ENCODE measurements at places on chromosomes 12 and 14.
A peak's percentile ranks its signal among the peaks of the same experiment; 100 is the strongest.

DNA sequence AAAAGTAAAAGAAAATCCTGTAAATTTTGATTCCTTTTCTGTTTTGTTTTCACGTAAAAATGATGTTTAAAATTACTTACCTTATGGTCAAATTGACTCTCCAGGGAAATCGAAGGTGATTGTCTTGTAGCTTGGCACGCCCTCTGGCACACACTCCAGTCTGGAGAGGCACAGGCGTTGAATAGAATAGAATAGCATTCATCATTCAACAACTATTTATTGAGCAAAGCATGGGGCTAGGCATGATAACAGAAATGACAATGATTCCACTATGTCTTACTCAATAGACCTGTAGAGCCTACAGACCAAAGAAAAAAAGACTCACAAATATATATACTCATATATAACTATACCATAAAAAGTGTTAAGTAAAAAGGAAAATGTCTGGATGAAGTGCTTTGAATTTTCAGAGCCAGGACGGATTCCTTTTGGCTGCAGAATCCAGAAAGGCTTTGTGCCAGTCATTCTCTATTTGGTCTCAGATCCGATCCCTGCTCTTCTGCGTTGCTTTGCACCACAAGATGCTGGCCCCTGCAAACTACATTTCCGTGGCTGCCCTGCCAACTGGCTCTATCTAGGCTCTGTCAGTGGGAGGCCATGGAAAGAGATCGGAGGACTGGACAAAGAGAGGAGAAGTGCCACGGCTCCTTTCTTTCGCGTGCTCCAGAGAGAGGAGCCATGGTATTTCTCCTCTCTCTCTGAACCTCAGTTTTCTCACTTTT, 231.8 kb downstream of the CRADD start:
- DNase-seq = peak; percentile 16

DNA sequence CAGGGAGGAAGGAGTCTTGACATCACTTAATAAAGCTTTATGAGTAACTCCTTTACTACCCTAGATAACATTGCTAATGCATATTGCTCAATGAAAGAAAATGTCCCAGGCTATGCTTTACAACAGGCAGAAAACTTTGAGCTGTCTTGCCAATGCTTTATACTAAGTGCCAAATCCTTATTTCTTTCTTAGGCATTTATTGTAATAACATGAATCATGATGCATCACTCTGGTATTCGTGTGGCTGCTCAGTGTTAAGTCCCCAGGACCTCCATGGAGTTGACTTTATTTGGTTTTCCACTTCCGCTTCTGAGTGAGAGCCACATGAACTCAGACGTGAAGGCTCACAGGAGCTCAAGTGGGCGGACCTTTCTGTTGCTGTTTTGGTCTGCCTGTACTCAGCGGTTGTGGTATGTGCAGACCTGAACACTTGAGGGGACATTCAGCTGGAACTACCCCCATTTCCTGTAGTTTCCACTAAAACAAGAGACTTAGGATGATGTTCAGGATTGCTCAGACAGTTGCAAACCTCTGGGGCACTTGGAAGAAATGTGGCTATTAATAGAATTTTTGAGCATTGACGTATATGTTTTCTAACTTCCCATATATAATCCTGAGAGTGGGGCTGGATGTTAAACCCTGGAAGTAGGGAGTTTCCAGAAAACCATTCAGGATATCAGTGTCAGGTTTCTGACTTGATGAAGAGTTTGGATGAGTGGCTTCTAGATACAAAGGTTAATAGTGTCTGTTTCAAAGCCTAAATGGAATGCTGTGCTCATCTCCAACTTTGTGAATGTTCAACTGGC, 258.6 kb downstream of the MSRB3 start:
- DNase-seq = peak; percentile 100

- DNase-seq = no peak
Measured at GRCh38 chr14:30271811-30272323, 287.1 kb upstream of the G2E3 start.

- DNase-seq = no peak
Measured at GRCh38 chr14:87067061-87067460, 925.9 kb downstream of the GALC start.

GRCh38 chr12:123937707-123938591, 34.7 kb downstream of the CCDC92 start:
- DNase-seq = no peak

Measured in brain microvascular endothelial cell (primary cell).